ENCODE measurements at places on chromosomes 12 and 14.
A peak's percentile ranks its signal among the peaks of the same experiment; 100 is the strongest.

DNA sequence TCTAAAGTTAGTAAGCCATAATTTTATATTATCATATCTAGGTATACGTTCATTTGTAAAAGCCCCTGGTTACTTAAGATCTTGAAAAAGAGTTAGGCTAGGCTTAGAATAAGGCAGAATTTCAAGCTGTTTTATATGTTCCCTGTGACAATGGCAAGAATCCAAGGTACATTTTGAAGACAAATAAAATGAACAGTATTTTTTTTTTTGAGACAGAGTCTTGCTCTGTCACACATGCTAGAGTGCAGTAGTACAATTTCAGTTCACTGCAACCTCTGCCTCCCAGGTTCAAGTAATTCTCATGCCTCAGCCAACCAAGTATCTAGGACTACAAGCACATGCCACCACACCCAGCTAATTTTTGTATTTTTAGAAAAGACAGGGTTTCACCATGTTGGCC, 139.2 kb downstream of the DUSP6 start:
- DNase-seq, result no peak

GRCh38 chr12:95142431-95143151, 69.2 kb upstream of the NR2C1 start:
- DNase-seq, result no peak

DNA sequence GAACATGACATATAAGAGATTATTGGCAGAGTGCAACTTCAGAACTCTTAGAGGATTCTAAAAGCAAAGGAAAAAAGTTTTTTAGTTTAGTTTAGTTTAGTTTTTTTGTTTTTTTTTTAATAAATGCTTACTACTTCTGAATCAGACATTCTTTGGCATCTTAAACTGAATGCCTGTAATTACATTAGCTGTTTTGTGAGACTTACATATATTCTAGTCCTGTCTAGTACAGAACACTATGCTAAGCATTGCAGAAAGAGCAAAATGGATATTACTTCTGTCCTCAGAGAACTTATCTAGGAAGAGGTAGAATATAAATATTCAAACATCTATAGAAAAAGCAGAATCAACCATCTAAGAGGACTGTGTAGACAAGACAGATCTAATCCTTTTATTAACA, 133.2 kb downstream of the RAD51B start:
- no peak for DNase-seq

- DNase-seq, result peak; percentile 96
These were observed at the start of gene APOLD1 for GRCh38 chr12:12784911-12785814. Gene APOLD1, plus strand, starts transcription at chr12:12785659. Its CDS starts 33 bp downstream, at chr12:12785692.

DNA sequence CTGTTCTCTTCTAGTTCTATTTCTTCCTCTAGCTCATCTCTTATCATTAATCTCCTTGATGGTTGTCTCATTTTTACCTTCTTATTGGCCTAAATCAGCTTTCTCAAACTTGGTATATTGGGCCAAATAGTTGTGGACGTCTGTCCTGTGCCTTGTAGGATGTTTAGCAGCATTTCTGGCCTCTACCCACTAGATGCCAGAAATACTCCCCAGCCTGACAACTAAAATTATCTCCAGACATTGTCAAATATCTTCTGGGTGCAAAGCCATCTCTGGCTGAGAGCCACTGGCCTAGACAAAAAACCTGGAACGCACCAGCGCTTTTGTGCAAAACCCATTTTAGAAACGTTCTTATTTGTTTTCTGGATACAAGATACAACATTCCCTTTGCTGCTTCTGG, 38.8 kb upstream of the LRRC10 start:
- DNase-seq, result no peak

DNA sequence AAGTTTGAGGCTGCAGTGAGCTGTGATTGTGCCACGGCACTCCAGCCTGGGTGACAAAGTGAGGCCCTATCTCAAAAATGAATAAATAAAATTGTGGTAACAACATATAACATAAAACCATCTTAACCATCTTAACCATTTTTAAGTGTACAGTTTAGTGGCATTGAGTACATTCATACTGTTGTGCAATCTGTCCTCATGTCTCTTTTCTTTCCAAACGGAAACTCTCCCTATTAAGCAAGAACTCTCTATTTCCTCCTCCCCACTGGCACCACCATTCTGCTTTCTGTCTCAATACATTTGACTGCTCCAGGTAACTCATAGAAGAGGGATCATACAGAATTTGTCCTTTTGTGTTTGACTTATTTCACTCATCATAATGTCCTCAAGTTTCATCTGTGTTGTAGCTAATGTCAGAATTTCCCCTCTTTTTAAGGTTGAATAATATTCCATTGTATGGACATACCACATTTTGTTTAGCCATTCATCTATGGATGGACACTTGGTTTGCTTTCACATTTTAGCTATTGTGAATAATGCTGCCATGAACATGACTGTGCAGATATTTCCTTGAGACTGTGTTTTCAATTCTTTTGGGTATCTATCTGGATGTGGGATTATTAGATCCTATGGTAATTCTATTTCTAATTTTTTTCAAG, 4.4 kb upstream of the MARK3 start:
- DNase-seq, result no peak

DNA sequence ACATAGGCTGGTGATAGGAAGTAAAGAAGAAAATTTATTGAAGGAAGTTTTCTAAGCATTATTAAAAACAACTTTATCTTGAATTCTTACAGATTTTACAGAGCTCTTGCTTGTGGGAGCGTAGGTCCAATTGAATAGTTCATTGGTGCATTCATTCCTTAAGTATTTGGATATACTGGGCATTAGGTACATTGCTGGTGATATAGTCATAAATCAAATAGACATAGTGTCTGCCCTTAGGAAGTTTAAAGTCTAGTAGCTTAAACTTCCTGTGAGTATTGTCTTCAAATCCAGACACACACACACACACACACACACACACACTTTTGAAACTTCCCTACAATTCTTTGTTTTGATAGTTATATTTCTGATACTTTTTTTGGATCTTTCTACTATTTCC, 226.7 kb downstream of the FUT8 start:
- no peak for DNase-seq

DNA sequence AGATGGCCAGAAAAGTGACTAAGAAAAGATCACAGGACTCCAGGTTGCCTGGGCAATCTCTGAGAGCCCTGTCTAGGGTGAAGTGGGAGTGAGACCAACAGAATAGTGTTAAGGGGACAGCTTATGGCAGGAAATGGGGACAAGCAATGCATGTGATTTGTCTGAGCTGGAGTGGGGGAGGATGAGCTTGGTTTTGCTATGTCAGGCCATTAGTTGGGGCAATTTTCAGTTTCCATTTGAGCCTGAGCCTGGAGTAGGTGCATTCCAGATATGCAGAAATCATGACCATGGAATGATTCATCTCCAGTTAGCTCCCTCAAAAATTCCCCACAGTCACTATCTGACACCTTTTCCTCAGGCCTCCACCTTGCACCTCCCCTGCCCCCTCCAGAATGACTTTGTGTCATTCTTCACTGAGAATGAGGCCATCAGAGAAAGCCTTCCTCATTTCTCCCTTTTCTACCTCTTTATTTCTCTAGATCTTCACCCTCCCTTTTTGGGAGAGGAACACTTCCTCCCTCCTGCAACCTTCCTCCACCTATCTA, 150.9 kb upstream of the PLEKHG7 start:
- DNase-seq, result no peak

DNA sequence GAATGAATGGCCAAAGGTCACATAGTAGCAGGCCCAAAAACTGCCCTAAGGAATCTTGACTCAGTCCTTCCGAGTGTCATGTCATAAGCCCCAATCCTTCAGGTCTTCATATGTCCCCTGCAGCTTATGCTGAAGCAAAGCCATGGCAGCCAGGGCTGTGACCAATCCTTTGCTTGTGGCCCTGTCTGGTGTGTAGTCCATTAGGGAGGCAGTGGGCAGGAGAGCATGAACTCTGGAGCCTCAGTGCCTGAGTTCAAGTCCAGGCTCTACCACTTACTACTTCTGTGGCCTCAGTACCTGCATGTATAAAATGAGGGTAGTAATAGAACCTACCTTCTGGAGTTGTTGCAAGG, 20.3 kb downstream of the PLEKHG3 start:
- DNase-seq, result no peak

DNA sequence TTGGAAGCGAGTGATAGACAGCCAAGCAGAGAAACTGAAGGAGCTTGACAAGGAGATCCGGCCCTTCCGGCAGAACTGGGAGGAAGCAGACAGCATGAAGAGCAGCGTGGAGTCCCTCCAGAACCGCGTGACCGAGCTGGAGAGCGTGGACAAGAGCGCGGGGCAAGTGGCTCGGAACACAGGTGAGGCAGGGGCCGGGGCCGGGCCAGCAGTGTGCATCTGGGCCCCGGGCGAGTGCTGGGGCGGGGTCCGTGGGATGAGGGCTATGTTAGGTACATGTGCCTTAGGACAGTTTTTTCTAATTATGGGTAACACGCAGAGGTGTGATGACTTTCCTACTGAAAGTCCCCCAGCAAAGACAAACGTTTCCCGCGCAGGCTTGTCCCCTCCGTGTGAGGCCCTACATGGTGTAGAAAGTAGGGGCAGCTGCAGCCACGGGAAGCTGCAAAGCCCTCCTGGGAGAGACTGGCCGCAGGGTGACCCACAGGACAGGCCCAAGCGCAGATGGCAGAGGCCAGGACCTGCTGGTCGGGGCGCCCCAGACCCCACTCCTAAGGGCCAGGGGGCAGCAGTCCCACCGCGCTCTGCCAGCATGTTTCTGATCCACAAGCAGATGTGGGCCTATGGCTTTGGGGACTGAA, 19.1 kb upstream of the AMN start:
- DNase-seq, result no peak

DNA sequence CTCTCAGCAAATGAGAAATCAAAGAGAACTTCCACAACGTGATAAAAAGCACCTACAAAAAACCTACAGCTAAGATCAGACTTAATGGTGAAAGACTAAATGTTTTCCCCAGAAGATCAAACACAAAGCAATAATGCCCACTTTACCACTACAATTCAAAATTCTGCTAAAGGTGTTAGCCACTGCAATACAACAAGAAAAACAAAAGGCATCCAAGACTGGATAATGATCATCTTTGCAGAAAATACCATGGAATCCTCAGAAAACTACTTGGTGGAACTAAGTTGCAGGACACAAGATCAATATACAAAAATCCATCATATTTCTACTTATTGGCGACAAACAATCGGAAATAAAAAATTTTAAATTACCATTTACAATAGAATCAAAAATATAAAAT, 6.5 kb downstream of the DDX24 start:
- DNase-seq, result no peak

DNA sequence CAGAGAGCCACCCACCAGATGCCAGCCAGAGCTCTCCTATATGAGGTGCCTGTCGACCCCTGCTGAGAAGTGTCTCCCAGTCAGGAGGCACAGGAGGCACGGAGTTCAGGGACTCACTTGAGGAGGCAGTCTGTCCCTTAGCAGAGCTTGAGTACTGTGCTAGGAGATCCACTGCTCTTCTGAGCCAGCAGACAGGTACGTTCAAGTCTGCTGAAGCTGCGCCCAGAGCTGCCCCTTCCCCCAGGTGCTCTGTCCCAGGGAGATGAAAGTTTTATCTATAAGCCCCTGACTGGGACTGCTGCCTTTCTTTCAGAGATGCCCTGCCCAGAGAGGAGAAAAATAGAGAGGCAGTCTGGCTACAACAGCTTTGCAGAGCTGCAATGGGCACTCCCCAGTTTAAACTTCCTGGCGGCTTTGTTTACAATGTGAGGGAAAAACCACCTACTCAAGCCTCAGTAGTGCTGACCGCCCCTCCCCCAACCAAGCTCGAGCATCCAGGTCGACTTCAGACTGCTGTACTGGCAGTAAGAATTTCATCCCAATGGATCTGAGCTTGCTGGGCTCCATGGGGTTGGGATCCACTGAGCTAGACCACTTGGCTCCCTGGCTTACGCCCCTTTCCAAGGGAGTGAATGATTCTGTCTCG, 146.7 kb upstream of the USP15 start:
- no peak for DNase-seq

- DNase-seq, result peak; percentile 78
These were observed 3.8 kb upstream of the SMARCC2 start for GRCh38 chr12:56193025-56193578.

DNA sequence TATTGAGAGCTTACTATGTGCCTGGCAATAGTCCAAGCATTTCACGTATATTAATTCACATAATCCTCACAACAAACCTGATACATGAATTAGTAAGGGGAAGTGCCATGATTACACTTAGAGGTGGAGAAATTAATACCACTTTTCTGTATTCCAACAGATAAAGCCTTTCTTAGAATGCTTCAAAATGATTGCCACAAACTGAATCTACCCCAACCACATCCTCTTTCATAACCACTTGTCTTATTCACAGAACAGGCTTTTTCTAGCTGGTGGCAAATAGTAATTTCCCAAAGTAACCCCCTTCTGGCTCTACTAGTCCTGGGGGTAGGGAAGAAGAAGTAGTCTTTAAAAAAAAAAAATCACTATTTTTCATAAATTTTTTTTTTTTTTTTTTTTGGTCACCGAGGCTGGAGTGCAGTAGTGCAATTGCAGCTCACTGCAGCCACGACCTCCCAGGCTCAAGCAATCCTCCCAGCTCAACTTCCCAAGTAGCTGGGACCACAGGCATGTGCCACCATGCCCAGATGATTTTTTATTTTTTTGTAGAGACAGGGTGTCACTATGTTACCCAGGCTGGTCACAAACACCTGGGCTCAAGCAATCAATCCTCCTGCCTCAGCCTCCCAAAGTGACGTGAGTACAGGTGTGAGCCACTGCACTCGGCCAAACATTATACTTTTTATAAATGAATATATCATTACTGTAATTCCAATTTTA, 59.0 kb upstream of the ARID2 start:
- no peak for DNase-seq

Data from smooth muscle cell of the brain vasculature (primary cell).